Pancreas (tissue), 10 donors: ENCODE measurements at places on chromosomes 3 and 15. TPM values are rescaled to one million over a fixed set of nuclear protein-coding genes. Genes with fewer than 3 reads are reported as not detected.

DNA sequence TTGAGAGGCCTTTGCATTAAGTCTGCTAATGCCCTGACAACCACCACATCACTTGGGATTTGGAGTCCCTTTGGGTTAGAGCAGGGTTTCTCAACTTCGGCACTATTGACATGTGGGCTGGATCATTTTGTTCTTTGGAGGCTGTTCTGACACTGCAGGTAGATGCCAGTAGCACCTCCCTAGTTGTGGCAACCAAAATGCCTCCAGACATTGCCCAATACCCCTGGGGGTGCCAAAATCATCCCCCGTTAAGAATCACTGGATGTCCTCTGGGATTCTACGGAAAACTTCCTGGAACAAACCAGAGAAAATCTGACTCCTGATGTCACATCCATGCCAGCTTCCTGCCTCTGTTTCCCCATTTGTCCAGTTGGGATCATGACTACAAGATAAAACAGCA is 37.2 kb upstream of the BLM start:
- no peaks in the 10 kb centered on the region for H3K27me3 ChIP-seq
- H3K27ac ChIP-seq = no peak overlapping the region
- H3K4me3 ChIP-seq = no peak overlapping the region
- DNase-seq = no peak

GRCh38 chr3:1092061-1092460 is 763 bp upstream of the CNTN6 start:
- no peak for DNase-seq
- no peaks in the 10 kb centered on the region for H3K36me3 ChIP-seq
- no peak overlapping the region for H3K27ac ChIP-seq
- no peaks in the 10 kb centered on the region for H3K27me3 ChIP-seq
- no peak overlapping the region for H3K4me3 ChIP-seq

- no peak overlapping the region for H3K27ac ChIP-seq
- H3K27me3 ChIP-seq = no peaks in the 10 kb centered on the region
- DNase-seq = no peak
- H3K4me1 ChIP-seq = no peaks in the 10 kb centered on the region
- no peaks in the 10 kb centered on the region for H3K36me3 ChIP-seq
These were observed 11.7 kb downstream of the LRRFIP2 start for GRCh38 chr3:37162501-37163245.

The KCTD6 gene
- total RNA-seq = 2.3 TPM

The TMEM39A gene
- total RNA-seq = 39.0 TPM

The CDCP1 gene
- total RNA-seq = 7.9 TPM

The PPP4R2 gene
- 38.9 TPM for total RNA-seq
